Stimulated activated CD4-positive, alpha-beta T cell treated with anti-CD3 and anti-CD28 coated beads, Interleukin-2, amount 100 ng/mL, for 48 hours (primary cell): ENCODE measurements at places on chromosomes 2 and 18.

DNA sequence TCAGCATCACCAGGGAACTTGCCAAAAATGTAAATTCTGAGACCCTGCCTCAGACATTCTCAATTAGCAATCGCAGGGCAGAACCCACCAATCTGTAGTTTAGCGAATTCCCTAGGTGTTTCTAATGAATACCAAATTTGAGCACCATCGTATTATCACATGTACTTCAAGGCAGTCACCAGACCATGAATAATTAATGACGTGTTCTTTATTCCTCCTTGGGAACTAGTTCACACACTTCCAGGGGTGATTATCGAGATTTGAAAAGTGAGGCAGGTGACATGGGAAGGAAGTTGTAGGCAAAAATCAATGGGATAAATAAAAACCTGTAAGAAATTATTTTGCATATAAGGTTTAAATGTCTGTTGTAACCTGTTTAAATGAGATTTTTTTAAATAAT lies 102.5 kb upstream of the CRIM1 start:
- no peak for DNase-seq

DNA sequence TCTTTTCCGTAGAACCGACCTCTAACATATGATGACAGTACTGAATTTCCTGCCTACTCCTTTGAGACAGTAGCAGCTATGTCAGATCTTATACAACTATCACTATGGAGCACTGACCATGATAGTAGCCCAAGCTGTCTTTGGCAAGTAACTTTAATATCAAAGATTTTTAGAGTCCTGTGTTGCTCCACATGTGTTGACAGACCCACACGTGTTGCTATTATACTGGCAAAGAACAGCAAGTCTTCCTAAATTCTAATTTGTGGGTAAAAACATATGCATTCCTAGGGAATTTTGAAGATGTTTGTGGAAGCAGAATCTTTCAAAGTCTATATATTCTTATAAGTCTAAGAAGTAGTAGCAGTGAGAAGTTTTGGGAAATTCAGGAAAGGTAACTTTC lies 245.5 kb upstream of the HNMT start:
- DNase-seq = no peak

DNA sequence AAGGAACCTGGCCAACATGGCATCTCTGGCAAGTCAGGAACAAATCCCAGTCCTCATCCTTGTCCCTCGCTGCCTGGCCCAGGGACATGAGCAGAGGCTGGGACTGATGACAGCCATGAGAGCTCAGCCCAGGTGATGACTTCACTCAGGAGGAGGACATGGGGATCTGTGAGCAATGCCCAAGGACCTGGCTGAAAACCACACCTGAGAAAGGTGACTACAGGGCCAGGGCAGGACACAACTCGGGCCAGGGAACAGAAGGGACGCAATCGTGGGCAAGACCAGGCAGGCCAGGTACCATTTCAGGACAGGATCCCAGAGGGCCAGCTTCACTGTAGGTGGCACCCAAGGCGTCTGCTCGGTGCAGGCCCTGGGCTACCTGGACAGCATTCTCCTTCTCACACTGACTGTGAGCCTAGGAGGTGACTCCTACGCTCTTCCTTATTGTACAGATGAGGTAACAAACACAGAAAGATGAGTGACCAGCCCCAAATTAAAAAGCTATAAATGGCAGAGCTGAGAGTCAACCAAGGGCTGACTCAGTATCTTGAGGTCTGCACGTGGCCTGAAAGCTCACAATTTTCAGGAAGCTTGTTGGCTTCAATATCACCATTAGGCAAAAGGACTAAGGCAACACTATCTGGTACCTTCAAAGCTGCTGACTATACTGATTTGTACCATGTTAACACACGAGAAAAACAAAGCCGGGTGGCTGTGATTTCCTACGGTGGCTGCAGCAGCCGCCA lies 141.1 kb downstream of the EIPR1 start:
- DNase-seq = no peak

GRCh38 chr2:17177088-17177487 lies 341.2 kb downstream of the RAD51AP2 start:
- no peak for DNase-seq

DNA sequence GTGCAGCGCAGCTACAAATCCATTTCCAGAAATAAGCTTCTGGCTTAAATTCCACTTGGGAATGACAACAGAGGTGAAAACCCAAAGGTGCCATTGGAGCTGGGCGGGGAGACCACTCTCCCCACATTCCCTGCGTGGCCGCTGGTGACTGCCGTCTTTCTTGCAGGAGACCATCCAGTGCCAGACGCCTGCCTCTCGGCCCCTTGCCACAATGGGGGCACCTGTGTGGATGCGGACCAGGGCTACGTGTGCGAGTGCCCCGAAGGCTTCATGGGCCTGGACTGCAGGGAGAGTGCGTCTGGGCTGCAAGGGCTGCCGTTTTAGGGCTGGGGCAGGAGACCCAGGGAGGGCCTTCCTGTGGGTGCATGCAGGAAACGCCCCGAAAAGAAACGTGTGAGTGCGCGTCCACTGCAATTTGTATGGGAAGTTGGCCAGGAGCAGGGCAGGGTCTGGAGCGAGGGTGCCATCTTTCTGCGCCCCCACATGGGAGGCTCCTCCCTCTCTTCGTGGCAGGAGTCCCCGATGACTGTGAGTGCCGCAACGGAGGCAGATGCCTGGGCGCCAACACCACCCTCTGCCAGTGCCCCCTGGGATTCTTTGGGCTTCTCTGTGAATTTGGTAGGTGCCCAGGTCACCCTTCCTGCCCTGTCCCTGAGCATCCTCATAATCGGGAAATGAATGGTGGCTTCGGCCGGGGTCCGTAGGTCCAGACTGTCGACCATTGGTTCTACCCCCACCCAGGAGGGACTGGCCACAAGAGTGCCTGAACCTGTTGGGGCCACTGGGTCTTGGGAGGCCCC lies 49.9 kb downstream of the SNED1 start:
- no peak for DNase-seq

DNA sequence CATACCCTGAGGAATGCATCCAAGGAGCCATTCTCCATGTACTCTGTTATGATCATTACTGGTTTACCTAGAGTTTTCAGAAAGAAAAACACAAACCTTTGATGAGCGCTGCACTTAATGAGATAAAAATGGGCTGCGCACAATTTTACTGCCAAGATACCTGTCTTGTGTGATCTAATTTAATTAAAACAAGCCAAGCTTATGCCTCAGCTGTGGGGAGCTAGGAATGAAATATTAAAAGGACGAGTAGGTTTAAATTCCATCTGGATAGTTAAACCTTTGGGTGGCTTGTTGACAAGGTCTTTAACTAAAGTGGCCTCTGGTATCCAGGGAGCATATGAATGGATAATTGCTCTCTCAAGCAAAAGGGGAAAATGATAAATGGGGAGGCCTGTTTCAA lies 135.0 kb downstream of the EPHA4 start:
- DNase-seq = no peak

DNA sequence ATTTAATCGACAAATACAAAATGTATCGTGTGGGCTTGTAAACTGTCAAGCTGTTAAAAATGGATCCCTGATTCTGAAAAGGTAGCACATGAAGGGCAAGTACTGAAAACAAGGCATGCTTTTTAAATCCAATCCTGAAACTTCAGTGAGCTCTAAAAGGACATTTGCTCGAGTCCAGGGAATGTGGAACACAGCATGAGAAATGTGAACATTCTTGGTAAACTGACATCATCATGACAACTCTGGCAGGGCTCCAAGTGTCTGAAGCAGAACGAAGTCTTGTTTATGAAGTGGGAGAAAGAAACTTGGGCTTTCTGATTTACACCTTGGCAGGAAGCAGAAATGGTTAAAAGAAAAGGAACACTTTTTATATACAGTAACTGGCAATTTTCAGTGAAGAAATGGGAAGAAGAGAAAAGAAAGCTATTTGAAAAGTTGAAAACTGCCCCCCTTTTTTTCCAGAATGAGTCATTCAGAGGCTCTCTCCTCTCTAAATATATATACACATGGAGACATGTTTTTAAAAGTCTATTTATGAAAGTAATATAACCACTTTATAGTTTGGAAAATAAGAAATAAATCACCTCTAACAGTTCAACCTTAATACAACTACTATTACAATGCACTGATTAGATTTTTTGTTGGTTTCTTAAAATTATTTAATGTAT lies 120.8 kb downstream of the GAREM1 start:
- no peak for DNase-seq

- peak; percentile 38 for DNase-seq
Measured at GRCh38 chr2:88765154-88765888, 73.8 kb downstream of the RPIA start.

DNA sequence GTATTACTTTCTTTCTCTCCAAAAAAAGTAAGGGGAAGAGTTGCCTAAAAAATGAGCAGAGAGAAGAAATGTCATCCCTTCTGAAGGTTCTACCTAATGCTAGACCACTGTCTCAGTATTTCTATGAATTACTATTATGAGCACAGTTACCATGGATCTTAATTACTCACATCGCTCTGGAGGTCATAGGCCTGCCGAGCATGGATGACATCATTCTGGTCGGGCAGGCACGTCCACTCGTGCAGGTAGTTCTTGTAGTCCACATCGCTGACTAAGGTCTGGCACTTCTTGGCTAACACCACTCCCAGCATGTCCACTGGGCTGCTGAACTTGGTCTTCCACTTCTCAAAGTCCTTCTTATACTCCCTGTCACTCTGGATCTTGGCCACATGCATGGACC lies 106.9 kb downstream of the NEB start:
- DNase-seq = no peak

- DNase-seq = no peak
Measured at GRCh38 chr2:221353201-221353600, 218.9 kb downstream of the EPHA4 start.

GRCh38 chr2:55419233-55419678 lies 400 bp downstream of the CCDC88A start:
- peak; percentile 19 for DNase-seq

DNA sequence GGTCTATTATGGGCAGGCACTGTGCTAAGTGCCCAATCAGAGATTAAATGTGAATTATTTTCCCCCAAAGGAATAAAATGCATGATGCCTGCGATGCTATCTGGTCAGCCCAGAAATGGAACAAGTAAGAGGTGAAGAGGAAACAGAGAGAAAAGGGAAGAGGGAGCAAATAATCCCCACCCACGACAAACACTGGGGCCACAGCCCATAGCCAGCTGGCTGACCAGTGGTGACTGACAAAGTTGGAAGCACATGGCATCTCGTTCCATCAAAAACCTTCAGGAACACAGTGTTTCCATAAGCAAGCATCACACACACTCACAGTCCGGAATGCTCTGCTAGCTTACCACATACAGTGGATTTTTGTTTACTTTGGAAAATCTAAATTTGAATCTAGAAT lies 21.1 kb upstream of the COX7A2L start:
- DNase-seq = no peak
